NCI-H345 (cell line): ENCODE measurements at places on chromosomes 11 and 22.
A peak's percentile ranks its signal among the peaks of the same experiment; 100 is the strongest.

- no peak for DNase-seq
These were observed 48.7 kb downstream of the LDLRAD3 start for GRCh38 chr11:35992548-35992947.

- no peak for DNase-seq
These were observed 11.4 kb upstream of the CAT start for GRCh38 chr11:34427186-34427805.

- no peak for DNase-seq
These were observed 11.0 kb downstream of the RPL27A start for GRCh38 chr11:8693555-8693954.

- DNase-seq, result no peak
These were observed 264.1 kb downstream of the MN1 start for GRCh38 chr22:27537501-27537900.

- no peak for DNase-seq
These were observed 23.6 kb downstream of the OR52E1 start for GRCh38 chr11:5092821-5093585.

DNA sequence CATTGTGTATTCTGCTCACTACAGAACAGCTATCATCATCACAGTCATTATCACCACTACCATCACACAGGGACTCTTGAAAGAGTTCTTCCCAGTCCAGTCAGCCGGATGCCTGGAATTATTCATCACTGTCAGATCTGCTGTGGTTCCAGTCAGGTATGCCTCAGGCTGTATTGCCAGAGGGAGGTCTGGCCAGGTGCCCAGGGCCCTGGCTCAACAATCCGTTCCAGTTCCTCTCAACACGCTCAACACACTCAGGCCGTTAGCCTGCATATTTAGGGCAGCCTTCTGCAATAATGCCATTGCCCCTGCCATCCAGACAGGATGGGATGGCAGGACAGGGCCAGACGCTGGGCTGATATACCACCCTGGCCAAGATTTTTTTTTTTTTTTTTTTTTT, 28.6 kb upstream of the RASL10A start:
- peak; percentile 91 for DNase-seq

DNA sequence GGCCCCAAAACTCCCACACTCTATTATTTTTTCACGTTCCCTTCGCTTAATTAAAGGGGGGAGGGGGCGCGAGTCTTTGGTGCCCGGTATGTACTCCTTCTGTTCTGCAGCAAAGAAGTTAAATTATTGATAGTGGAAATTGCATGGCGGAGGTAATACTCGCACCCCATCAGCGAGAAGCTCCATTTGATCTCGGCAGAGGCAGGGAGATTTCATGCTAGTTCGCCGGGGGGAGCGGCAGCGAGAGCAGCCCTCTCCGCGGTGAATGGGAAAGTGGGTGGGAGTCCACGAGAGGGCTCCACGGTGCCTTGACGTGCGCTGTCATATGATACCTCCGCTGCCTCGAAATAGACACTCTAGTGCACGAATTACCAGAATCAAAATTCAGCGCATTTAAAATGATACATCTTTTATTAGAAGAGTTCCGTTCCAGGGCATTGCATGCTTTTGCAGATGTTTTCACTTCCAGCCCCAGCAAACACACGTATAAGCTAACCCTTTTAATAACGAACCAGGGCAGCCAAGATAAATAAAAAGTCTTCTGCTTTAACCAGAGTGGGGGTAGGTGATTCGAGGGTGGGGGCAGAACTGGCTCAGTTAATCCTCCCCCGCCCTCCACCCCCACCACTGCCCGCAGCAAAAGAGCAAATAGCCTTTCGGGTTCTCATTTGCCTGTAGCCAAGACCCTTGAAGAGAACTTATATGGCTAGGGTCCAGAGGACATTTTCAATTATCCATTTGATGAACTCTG, 1.3 kb upstream of the BDNF start:
- peak; percentile 51 for DNase-seq

DNA sequence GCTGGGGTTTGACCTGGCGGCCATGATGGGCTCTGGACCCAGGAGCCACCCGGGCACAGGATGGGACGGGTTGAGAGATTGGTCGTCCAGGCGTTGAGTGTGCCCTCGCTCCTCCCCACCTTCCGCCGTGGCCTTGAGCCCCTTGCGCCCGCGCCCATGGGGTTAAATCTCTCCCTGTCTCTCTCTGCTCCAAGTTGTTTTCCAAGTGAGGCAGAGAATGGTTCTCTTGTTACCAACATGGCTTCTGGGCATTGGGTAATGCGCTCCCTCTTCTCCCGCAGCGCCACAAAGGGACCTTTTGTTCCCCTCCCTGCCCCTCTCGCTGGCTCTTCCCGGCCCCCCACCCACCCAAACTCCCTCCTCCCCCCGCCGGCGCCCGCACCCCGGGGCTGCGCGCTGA, 18.8 kb upstream of the PICK1 start:
- no peak for DNase-seq

DNA sequence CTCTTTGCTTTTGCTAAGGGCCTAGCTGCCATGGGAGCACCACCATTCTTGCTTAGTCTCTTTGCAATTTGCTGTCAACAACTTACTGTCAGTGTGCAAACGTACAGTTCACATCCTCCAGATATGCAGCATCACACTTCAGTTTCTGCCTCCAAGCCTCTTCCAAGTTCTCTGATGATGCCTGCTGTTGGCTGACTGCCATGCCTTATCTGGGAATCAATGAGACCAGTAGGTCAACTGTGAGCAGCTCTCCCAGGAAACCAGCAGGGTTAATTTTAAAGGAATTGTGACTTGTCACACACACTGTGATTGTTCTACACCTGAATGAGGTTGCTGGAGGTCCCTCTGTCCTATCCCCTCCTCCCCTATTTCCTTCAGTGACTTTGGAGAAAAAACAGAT, 56.0 kb downstream of the COPB1 start:
- DNase-seq, result peak; percentile 32

DNA sequence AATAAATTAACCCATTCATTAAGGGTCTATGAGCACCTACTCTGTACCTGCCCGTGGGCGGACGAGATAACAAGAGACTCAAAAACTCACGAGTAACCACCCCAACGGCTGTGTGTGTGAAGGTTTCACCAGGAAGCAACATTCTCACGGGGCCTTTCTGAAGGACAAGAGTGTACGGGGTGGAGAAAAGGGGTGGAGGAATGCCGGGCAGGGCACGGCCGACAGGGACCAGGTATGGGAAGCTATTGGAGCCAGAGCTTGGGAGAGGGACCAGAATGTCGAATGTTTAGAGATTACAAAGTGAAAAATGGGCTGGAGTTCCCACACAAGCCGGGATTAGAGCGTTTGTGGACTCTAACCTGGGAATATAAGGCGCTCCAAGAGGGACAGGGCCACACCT, 1.6 kb downstream of the KMT5B start:
- DNase-seq, result no peak

- no peak for DNase-seq
These were observed 60.3 kb downstream of the CWF19L2 start for GRCh38 chr11:107397357-107397756.

DNA sequence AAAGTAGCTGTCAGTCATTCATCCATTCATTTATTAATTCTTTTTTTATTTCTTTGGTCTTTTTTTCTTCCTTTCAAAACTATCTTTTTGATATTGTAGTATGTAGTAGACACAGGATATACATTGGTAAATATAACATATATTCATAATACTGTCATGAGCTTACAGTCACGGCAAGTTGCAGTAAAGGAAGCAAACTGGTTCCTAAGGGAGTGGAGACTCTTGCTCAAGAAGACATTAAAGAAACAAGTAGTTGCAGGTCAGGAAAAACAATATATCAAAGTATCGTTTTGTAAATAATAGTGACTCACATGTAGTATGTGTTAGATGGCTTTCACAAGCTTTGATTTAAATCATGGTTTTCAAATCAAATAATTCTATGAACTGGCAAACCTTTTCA, 7.5 kb downstream of the OR5AR1 start:
- no peak for DNase-seq

GRCh38 chr11:118180300-118180703, 3.9 kb upstream of the SCN2B start:
- DNase-seq, result no peak

DNA sequence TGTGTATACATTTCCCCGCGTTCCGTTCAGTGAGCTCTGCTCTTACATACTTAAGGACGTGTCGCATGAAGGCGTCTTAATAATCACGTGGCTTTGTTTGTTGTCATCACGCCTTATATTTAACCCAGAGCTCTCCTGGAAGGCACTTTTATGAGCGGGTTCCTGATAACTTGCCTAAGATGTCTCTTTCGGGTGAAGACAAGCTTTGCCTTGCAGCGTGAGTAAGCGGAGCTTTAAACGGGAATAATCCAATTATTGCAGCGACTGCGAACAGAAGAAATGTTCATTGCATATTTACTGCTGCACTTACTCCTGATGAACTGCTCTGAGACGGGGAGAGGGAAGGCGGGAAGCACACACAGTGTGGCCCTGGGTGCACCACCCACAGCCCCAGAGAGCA, 1128.2 kb downstream of the BRD1 start:
- no peak for DNase-seq

- no peak for DNase-seq
These were observed 11.1 kb upstream of the MPZL2 start for GRCh38 chr11:118275176-118275575.

DNA sequence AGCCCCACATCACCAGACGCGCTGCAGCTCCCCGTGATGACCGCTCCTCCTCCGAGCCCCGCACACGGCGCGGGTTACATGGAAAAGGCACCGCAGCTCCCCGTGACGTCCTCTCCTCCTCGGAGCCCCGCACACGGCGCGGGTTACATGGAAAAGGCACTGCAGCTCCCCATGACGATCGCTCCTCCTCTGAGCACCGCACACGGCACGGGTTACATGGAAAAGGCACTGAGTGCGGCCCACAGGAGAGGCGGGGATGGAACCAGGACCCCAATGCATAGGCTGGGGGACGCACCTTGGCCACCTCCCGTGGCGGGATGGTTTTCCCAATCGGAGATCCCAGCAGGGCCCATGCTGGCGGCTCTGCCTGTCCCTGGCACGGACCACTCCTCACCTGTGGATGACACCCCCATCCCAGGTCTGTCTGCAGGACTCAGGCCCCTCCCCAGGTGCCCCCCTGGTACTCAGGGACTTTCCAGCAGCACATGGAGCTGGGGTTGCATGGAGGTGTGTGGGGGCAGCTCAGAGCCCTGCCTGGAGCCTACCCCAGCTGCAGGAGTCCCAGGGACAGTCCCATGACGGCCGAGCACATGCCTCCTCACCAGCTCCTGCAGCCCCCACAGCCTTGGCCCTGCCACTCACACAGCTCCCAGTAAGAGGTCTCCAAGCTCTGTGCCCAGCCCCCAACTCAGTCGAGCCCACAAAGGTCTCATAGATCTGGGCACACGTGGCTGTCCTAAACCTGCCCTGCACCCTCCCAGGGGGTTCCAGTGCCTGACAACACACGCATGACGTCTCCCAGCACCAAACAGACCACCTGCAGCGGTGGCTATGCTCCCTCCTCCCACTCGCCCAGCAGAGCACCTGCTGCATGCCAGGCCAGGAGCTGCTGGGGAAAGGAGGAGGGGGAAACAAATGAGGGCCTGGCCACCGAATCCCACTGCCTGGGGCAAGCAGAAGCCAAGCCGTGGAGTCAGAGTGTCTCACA, 166.6 kb downstream of the BRD1 start:
- DNase-seq, result peak; percentile 79

GRCh38 chr11:122192634-122193255, 76.7 kb upstream of the BLID start:
- no peak for DNase-seq

DNA sequence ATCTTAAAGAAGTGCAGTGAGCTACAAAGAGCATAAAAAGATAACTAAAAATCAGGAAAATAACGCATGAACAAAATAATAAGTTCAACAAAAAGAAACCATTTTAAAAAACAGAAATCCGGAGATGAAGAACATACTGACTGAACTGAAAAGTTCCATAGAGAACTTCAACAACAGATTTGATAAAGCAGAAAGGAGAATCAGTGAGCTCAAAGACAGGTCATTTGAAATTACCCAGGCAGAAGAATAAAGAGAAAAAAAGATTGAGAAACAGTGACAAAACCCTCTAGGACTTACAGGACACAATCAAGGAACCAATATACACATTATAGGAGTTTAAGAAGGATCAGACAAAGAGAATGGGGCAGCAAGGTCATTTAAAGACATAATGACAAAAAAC, 334.3 kb downstream of the NTM start:
- DNase-seq, result no peak

DNA sequence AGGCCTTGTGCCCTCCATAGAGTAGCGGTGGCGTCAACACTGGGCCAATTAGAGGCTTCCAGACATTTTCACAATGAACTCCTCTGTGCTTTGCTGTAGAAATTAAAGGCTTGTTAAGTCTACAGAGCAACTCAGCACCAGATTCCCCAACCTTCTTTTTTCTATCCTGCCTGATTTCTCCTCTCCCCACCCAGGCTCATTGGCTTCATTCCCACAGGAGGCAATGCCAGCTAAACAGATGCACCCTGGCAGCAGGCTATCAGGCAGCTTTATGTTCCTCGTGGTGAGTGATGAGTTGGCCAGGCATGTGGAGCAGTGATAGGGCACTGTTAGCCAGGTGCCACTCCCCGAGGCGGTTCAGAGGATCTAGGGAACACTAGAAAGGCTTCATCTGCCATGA, 4.8 kb downstream of the DIXDC1 start:
- DNase-seq, result no peak

- DNase-seq, result no peak
These were observed 371.5 kb downstream of the KCNA4 start for GRCh38 chr11:29645373-29645772.

DNA sequence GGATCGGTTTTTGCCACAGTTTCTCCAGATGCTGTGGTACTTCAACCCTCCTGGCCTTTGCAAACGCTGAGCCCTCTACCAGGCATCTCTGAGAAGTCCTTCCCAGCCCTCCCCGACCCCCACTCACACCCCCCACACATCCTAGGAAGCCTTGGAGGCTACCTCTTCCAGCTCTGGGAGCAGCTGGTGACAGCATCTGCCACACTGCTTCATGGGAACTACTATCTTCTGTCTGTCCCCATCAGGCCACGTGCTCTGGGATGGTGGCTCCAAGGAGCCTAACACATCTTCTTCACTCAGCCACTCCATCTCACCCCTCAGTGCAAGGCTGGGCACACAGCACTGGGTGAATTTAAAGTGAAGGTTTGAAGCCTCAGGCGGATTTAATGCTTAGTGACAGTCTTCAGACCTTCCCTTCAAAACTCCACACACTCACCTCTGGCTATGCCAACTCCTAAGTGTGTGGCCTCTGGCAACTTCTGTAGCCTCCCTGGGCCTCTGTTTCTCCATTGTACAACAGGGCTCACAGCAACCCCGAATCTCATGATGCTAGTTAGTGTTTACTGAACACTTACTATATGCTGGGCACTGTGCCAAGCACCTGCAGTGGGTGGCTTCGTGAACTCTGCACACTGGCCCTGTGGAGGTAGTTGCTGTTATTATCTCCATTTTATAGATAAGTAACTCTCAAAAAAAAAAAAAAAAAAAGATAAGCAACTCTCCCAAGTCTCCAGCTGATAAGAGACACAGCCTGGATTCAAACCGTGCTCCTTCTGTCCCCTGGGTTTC, 7.3 kb upstream of the TP53I11 start:
- peak; percentile 20 for DNase-seq

GRCh38 chr22:41598891-41599635, 9.4 kb upstream of the PMM1 start:
- no peak for DNase-seq
